GM23248 (cell line): ENCODE measurements at places on chromosomes 3 and 15.

DNA sequence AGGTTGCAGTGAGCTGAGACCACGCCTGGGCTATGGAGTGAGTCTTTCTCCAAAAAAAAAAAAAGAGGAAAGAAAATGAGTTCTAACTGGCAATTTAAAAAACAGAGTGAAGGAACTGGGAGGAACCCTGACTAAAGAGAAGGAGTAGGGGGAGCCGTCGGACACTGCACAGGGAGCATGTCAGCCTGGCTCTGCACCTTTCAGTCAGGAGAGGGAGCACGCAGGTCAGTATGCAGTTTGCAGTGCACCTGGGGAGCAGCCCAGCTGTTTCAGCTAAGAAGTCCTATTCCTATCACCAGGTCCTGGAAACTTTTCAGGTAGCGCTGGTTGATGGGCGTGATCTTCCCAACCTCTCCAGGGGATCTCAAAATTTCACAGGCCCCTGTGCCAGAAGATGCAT lies 14.9 kb upstream of the ZXDC start:
- no peak for DNase-seq

- DNase-seq, result no peak
These were observed 82.1 kb upstream of the BCHE start for GRCh38 chr3:165919284-165919683.

- no peak for DNase-seq
These were observed 31.3 kb downstream of the SHQ1 start for GRCh38 chr3:72816862-72817355.

GRCh38 chr3:143170676-143171075 lies 51.1 kb downstream of the CHST2 start:
- DNase-seq, result peak; percentile 12

DNA sequence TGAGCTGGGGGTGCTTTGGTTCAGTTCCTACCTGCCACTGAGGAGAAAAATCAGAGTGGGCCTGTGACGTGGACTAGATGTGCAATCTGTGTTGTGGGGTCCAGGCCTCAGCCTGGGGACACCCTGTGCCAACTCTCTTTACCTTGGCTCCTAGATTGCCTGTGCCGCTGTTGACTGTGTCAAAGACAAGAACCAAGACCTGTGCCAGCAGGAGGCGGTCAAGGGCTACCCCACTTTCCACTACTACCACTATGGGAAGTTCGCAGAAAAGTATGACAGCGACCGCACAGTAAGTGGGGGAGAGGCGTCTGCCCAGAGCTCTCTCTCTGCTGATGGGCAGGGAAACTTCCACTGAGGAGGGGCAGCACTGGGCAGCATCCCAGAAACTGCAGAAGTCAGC lies 40.6 kb upstream of the SEC22A start:
- no peak for DNase-seq
